Esophagus mucosa (tissue), 1 donor: ENCODE measurements at places on chromosomes 2 and 18. TPM values are rescaled to one million over a fixed set of nuclear protein-coding genes. Genes with fewer than 3 reads are reported as not detected.

GRCh38 chr2:59034837-59035236, 793.7 kb upstream of the FANCL start:
- ATAC-seq: no peak

- no peak for ATAC-seq
Observed at GRCh38 chr2:110997331-110998045, 123.2 kb upstream of the BCL2L11 start.

The NLRC4 gene
- total RNA-seq: 0.08 TPM

DNA sequence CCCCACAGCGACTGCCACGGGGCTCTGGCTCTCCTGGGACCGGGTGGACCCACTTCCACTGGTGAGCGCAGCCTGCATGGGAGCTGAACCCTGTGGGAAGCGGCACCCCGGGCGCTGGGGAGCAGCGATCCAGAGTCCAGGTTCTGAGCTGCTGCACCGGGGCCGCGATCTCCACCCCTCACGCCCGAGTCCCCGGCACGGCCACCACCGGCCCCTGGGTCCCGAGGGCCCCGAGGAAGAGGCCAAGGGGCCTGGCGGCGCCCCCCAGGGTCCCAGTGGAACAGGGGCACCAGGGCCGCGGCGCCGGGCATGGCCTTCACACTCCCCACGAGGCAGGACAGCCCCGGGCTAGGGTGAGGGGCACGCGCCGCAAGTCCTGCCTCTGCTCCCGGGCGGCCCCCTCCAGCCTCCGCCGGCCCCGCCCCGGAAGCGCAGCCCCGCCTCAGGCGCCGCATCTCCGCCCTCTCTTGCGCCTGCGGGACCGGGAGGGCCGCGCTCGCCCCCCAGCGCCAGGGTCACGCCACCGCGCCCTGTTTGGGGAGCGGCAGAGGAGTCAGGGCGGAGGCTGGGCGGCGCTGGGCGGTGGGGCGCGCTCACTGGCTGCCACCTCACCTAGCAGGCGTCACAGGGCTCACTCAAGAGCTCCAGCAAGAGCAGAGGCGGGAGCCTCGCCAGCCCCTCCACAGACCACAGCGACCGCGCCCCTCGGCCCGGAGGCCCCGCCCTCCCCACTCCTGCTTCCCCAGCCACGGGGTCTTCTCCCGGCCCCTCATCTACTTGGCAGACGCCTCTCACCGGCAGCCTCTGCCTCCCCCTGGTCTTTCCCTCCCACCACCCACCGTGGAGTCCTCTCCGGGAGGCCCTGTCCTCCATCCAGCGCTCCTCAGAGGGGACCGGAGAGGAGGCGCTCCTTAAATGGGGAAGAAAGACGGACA, 26.8 kb downstream of the THAP4 start:
- peak; percentile 99 for ATAC-seq

DNA sequence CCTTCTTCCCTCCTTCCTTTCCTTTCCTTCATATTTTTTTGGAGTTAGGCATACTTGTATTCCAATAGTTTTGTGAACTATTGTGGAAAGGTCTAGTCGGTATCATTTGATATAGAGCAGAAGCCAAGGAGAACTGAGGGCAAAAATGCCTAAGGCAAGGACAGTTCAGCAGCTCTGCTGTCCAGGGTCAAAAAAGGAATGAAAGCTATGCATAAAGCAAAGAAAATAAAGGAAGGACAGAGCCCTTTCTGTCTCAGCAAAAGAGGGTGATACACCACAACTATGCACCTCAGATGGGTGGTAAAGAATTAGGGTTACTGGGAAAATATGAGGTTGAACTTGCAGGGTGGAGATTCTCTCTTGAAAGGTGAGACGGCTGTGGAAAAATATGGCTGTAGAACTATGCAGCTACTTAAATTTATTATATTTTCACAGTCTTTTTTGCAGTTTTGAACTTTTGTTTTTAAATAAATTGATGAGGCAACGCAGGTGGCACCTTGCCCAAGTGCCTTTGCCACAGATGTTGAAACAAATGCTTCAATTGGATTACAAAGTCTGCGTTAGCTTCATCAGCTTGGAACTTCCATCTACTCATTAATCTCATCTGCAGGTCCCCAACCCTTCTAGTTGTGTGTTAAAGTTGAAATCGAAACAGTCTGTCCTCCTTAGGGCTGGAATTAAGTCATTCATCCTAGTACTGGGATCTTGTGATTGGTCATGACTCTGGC, 20.8 kb downstream of the LHCGR start:
- no peak for ATAC-seq

GRCh38 chr18:66972681-66973080, 368.8 kb upstream of the CDH19 start:
- ATAC-seq: no peak

DNA sequence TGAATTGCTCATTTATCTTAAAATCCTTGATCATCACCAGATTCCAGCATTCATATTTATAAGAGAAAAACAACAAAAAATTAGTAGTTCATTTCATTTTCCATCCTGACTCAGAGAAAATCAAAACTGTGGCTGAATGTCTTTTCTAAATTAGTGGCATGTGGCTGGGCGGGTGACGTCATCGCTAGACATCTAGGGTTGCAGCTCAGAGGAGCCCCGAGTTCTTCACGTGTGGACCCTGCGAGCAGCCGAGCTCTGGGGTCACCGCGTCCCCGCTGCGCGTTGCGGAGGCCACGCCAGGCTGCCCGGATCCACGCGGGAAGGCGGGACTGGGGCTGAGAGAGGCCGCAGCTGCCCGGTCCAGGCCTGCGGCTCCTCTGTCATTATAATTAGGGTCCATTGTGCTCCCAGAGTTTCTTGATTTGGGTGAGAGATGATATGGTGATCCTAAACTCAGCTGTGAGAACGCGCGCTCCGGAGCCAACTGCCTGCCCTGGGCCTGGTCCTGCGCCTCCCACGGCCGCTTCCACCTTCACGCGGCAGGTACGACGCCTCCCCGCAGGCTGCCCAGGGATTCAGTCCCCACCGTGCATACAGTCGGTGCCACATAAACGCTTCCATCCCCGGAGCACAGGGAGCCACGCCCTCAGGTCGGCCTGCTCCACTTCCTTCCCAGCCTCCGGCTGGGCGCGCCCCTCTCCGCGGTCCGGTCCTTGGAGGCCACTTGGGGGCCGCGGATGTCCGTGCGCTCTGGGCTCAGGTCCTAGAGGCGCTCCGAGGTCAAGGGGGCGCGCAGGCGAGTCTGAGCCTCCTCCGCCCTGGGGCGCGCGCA, 56.5 kb downstream of the TMEM18 start:
- ATAC-seq: no peak

DNA sequence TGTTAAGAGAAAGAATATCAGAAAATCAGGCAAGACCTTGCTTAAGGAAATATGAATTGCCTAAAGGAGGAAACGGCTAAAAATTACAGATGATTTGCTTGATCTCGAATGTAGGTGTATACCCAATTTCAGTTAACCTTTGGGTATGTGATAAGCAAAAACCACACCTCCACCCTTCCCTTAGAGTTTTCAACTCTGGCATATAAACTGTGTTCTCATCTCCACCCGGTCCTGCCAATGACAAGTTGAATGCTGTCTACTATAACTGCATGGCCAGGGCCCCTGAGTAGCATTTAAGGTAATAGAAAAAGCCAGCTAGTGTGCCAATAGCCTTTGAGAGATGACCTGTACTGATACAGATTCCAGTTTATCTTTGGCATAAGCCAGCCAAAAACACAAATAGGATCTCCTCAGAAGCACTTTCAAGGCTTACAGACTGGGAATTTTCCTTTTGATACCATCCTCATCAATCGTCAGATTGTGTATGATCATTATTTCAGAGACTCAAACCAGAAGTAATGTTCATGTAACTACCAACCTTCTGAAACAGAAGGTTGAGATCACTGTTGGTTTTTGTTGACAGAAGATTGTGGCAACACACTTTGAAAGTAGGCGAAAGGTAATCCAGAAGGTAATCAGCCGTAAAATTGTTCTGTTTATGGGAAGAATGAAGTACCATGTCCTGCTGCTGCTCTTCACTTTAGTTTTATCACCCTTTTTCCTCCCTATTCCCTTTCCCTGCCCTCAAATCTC, 163.1 kb downstream of the GFPT1 start:
- no peak for ATAC-seq
